A375 (cell line): ENCODE measurements at places on chromosomes 12 and 14. TPM values are rescaled to one million over a fixed set of nuclear protein-coding genes. Genes with fewer than 3 reads are reported as not detected.

NR1H4 gene
- not detected in 2 replicates for total RNA-seq

SPIC gene
- not detected in 2 replicates for total RNA-seq

RNF212B gene
- total RNA-seq: not detected in 2 replicates

CAPRIN2 gene
- 19.5 and 24.1 TPM in 2 replicates for total RNA-seq

BCL2L14 gene
- total RNA-seq: not detected in 2 replicates

E2F7 gene
- 17.8 and 18.1 TPM in 2 replicates for total RNA-seq

ATN1 gene
- 29.4 and 29.8 TPM in 2 replicates for total RNA-seq

SYT1 gene
- total RNA-seq: 10.3 and 11.2 TPM in 2 replicates

SRRM4 gene
- total RNA-seq: not detected in 2 replicates

ASCL4 gene
- total RNA-seq: not detected in 2 replicates

BHLHE41 gene
- total RNA-seq: 0.38 and 1.6 TPM in 2 replicates

GYS2 gene
- total RNA-seq: not detected in 2 replicates

TMEM233 gene
- 0.37 and 0.49 TPM in 2 replicates for total RNA-seq

OR10P1 gene
- not detected in 2 replicates for total RNA-seq

RTL1 gene
- 0.04 and 0.05 TPM in 2 replicates for total RNA-seq

PZP gene
- not detected in 2 replicates for total RNA-seq

RERGL gene
- not detected in 2 replicates for total RNA-seq

LHX5 gene
- total RNA-seq: not detected in 2 replicates

MAP3K9 gene
- 5.8 and 6.5 TPM in 2 replicates for total RNA-seq

OASL gene
- 0.87 and 1.2 TPM in 2 replicates for total RNA-seq
